Ascending aorta (tissue), 2 donors: ENCODE measurements at places on chromosomes 7 and 10.

- no peak for DNase-seq
Measured at GRCh38 chr7:47069385-47070076, 512.4 kb downstream of the TNS3 start.

DNA sequence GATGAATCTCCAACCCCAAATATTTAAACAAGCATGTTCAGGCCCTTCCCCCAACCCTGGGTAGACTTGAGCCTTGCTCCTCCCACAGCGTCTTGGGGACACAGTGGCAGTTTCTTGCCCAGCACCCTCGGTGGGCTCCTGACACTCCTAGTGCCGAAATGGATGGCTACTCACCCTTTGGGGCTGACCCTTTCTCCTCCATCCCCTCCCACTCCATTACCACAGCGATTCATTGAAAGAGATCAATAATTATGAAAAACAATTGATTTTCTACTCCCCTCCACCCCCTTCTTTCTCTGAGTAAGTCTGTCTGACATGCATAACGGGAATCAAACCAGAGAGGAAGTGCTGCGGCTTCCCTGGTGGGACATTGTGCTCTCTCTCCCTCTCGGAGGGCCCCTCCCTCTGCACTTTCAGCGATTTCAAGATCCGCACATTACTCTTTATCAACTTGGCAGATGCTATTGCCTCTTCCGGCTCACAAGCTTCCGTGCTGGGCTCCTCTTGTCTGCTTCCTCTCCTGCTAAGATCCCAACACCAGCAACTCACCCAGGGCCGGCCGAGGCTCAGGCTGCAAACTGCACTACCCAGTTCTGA is 79.0 kb upstream of the PLXNA4 start:
- no peak for DNase-seq

- no peak for DNase-seq
Measured at GRCh38 chr10:21926949-21927348, 76.6 kb downstream of the DNAJC1 start.

GRCh38 chr10:132324186-132324585 is 7.8 kb upstream of the LRRC27 start:
- no peak for DNase-seq

GRCh38 chr7:43619213-43620012 is 36.5 kb downstream of the STK17A start:
- no peak for DNase-seq

DNA sequence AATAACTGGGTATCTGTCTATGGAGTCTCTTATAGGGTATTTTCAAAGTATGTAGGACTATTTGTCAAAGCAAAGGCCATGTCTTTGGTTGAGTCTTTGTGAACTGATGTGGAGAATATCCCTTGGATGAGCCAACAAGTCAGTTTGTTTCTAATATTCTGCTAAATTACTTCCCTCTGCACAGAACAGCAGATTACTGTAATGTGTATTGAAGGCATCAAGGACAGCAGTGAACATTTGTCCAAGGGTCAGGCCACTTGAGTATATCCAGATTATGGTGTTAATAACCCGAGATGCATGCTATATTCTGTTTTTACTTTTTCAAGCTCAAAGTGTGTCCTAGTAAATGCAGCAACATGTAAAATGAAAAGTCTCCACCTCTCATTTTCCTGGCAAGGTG is 144.2 kb upstream of the GLI3 start:
- no peak for DNase-seq

GRCh38 chr10:48332166-48332870 is 25.8 kb downstream of the MAPK8 start:
- no peak for DNase-seq

DNA sequence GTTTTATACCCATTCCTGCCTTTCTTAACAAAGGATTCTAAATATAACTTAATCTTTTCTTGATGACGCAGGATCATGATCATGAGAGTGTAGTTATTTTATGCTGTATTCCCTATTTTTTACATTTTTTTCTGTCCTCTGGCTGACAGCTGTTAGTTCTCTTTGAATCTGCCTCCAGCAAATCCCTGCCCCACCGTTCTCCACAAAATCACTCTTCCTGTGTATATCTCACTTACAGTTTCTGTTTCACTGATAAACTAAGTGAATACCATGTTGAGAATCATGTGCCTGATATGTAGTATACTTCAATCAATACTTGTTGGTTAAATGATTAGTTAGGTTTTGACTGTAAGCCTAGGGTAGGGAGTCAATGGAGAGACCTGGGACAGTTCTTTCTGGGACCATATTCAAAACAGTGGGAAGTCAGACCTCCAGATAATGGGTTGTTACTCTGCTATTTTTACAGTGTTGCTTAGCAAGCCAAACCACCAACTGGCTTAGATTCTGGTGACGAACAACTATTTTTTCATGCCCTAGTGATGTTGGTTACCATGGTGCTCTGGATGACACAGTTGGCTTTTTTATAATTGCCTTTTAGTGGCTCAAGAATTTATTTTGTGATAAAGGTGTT is 12.8 kb downstream of the CNNM1 start:
- no peak for DNase-seq

- no peak for DNase-seq
Measured at GRCh38 chr7:96188174-96188581, 133.7 kb downstream of the SLC25A13 start.

GRCh38 chr10:75208181-75208580 is 2.4 kb upstream of the VDAC2 start:
- DNase-seq: no peak

DNA sequence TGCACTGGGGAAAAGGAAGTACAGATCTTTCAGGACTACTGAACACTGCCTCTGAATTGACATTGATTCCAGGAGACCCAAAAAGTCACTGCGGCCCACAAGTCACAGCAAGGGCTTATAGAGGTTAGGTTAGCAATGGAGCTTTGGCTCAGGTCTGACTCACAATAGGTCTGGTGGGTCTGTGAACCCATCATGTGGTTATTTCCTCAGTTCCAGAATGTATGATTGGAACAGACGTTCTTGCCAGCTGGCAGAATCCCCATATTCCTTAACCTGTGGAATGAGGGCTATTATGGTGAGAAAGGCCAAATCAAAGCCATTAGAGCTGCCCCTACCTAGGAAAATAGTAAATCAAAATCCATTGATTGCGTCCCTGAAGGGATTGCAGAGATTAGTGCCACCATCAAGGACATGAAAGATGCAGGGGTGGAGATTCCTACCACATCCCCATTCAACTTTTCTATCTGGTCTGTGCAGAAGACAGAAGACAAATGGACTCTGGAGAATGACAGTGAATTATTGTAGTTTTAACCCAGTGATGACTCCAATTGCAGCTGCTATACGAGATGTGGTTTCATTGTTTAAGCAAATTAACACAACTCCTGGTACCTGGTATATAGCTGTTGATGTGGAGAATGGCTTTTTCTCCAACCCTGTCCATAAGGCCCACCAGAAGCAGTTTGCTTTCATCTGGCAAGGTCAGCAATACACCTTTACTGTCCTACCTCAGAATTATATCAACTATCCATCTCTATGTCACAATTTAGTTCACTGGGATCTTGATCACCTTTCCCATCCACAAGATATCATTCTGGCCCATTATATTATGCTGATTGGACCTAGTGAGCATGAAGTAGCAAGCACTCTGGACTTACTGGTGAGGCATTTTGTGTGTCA is 44.5 kb upstream of the PIK3CG start:
- no peak for DNase-seq

- DNase-seq: peak; percentile 69
Measured at GRCh38 chr10:68550747-68551411, 9.3 kb upstream of the TET1 start.

DNA sequence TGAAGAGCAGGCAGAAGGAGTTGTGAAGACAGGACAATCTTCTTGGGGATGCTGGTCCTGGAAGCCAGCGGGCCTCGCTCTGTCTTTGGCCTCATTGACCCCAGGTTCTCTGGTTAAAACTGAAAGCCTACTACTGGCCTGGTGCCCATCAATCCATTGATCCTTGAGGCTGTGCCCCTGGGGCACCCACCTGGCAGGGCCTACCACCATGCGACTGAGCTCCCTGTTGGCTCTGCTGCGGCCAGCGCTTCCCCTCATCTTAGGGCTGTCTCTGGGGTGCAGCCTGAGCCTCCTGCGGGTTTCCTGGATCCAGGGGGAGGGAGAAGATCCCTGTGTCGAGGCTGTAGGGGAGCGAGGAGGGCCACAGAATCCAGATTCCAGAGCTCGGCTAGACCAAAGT is 1.5 kb downstream of the CHPF2 start:
- no peak for DNase-seq

DNA sequence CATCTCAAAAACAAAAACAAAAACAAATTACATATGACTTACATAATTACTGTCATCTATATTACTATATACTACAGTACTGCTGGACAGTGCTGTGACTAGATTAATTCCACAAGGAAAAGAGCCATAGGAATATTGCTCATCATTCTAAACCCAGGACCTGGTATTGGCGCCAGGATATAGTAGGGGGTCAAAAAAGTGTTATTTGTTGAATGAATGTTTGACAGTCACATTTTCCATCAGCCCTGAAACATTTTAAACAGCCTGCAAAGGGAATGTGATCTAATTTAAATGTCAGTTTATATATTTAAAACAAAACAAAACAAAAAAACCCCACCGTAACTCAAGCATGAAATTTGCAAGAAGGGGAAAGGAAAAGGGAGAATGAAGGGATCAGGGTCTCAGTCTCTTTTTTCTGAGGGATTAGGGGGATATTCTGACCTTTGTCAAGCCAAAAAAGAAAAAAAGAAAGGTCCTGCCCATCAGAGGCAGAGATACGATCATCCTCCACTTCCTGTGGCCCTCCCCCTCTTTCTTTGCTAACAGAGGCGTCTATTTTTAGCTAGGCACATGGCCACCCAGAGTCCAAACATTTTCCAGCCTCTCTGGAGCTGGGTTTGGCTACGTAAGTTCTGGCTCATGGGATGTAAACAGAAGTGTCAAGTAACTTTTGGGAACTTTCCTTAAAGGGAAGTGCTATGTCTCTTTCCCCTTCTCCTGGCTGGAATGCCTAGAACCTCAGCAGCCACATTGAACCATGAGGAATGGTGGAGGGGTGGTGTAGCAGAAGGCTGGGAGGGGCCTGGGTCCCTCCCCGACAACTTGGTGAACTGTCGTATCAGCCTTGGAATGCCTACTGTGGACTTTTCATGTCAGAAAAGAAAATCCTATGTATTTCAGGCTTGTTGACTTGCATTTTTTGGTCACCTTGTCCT is 44.6 kb upstream of the DLG5 start:
- peak; percentile 91 for DNase-seq

DNA sequence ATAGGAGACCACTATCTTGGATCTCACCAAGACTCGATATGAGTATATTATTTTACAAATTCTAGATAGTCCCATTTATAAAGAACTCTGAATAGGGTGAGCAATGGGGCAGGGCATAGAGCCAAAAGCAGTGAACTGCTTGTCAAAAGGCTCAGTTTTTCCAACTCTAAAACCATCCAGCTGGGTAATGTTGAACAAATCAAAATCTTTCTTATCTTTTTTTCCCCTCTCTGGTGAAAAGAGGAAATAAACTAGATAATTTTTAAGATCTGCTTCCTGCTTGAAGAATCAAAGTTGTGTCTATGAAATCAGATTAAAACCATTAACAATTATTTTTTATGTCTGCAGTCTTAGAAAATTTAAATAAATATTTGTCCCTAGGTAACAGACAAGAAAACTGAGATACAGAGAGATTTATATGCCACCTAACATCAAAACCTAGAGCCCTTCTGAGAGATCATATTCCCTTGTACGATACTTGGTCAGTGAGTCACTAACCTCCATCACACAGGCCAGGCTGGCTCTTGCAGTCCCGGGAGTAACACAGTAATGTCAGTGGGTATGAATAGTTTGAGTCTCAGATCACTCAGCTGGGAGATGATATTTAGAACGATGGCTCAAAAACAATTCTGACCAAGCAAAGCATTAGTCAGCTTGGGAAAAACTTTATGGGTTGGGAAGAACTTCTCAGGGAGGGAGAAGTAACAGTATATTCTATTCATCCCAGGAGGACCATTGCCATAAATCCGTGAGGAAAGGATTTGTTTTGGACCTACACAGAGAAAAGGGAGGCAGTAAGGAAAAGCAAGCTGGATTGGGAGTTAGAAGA is 178.8 kb downstream of the REEP3 start:
- peak; percentile 88 for DNase-seq

DNA sequence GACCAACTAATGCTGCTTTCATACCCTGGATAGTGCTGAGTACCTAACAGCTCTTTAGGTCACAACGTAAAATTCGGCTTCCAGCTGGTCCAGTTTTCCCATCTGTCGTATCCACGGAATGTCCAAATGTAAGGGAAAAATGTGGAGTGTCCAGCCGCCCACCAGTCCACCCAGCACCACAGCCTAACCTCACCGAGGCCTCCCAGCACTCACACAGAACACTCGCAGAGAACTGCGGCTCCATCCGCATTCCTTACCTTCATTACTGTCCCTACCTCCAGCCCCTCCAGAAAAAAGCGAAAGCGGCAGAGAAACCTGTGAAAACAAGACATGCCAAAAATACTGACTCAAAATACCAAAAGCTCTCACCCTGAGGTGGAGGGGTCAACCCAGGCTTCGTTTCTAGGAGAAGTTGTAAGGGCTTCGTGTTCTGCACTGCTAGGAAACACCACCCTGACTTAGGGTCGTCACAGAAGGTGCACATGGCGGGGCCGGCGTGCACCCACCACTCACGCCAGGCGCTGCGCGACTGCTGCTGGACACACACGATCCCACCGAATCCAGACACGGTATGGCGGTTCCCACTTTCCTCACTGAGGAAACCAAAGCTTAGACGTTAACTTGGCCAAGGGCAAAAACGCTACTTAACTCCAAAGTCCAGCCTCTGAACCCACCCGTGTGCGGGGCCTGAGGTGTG is 73.9 kb downstream of the AMZ1 start:
- DNase-seq: no peak

DNA sequence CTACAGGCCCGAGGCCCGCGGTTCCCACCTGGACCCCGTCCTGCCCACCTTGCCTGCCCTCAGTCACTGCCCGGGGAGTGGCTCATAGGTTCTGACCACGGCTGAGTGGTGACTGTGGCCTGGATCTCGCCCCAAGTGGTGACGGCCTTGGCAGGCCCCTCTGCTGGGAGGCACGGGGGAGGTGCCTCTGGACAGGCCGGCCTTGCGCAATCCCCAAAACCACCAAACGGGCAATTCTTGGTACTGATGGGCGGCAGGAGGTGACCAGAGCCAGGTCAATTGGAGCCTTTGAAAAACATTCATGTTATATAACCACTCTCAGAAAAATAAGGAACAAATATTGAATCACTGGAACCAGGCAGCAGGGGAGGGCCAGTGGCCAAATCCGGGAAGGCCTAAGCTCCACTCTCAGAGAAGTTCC is 83.4 kb downstream of the PRKAG2 start:
- DNase-seq: peak; percentile 80

- DNase-seq: no peak
Measured at GRCh38 chr10:130723704-130724103, 587.5 kb downstream of the GLRX3 start.

DNA sequence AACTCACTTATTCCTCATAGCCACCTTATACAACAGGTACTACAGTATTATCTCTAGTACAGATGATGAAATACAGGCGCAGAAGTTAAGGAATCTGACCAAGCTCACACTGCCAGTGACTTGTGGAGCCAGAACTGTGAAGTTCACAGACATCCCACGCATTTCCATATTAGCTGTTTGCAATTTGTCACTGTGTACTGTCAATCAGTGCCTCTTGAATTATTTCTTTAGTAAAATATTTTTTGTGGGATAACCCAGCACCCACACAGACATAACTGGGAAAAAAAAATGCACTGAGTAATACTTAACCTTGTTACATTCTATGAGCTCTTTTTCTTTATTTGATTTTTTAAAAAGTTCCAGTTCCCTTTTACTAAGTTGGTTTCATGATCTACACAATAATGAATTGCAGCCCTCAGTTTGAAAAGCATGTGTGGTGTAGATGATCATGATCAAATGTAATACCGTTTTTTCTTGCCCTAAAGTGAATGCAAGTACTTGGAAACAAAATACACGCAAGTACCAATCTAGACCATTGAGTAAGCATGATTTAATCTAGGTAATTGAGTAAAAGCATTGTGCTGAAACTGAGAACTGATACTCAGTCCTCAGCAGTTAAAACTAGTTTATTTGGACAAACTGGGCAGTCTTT is 14.1 kb downstream of the CUL1 start:
- DNase-seq: no peak
